ENCODE measurements at places on chromosomes 12 and 14. TPM values are rescaled to one million over a fixed set of nuclear protein-coding genes. Genes with fewer than 3 reads are reported as not detected.
A peak's percentile ranks its signal among the peaks of the same experiment; 100 is the strongest.

DNA sequence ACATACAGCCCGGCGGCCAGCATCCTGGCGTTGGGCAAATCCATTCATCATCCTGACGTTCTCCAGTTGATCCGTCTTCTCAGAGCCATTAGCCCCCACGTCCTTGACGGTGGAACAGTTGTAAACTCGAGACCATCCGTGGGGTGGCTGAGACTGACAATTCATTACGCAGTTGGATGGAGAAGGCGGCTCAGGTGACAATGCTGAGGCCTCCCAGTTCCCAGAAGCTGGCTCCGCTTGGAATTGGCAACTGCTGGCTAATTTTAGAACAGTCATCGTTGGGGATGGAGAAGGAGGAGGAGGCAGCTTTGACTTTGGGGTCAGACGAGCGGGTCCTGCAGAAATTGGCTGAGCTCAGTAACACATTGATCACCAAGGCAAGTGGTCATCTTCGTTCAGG, 186.5 kb downstream of the PHETA1 start:
- H3K36me3 ChIP-seq, result no peaks in the 10 kb centered on the region
- no peak overlapping the region for H3K4me3 ChIP-seq
- H3K27ac ChIP-seq, result no peak overlapping the region
- H3K27me3 ChIP-seq, result no peaks in the 10 kb centered on the region
- H3K4me1 ChIP-seq, result no peaks in the 10 kb centered on the region
- no peak for DNase-seq

DNA sequence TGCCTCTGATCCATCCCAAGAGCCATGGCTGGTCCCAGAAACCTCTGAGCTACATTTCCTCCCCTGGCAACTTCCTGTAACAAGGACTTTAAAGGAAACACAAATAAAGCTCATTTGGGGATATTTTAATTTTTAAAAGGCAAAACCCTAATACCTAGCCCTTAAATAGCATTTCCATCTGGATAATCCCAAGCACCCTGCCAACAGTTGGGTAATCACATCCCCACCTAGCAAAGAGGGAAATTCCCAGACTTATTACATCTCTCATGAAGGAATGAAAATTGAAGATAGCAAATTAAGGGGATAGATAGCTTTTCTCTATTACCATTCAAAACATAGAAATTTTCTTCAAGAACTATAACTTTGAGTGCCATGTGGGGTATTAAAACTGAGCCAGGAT, 213.7 kb upstream of the BMP4 start:
- H3K27ac ChIP-seq, result no peak overlapping the region
- H3K27me3 ChIP-seq, result no peaks in the 10 kb centered on the region
- peaks cover 3% of the 10 kb centered on the region for H3K4me1 ChIP-seq
- H3K36me3 ChIP-seq, result no peaks in the 10 kb centered on the region
- no peak overlapping the region for H3K4me3 ChIP-seq

DNA sequence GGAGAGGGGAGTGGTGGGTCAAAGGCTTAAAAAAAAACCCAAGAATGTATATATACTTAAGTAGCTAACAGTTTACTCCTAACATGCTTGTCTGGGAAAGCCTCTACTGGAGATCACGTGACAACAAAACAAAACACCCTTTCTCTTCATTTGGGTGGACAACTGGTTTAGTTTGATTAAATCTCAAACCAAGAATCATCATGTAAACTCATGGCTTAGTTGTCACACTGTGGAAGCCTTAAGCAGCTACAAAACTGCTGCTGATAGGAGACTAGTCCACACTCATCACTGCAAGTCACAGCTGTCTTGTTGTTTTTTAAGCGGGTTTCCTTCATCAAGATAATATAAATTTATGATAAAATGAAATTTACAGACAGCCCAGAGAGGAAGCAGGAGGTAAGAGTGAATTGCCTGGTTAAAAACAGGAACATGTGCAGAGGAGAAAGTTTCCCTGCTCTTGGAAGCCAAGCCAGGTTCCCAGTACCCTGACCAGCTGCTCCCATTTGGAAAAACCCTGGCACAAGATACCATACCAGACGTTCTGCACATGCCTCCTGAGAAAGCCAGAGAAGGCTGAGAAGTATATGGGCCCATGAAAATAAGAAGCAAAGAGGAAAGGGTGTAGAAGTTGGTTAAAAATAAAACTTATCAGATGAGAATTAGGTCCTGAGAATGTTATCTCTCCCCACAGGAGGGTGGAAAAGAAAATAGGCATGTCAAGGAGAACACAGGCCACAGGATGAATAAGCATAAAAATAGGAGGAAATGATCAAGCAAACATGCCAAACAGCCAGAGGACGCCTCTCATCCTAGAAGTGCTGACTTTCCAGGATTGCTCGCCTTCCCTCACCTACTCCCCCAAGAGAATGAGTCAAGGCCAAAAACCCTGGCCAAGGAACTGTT, 34.0 kb downstream of the EGLN3 start:
- peak overlapping the region; percentile 42 for H3K27ac ChIP-seq
- no peak for DNase-seq
- H3K27me3 ChIP-seq, result no peaks in the 10 kb centered on the region
- H3K36me3 ChIP-seq, result no peaks in the 10 kb centered on the region
- H3K4me1 ChIP-seq, result peaks cover 5% of the 10 kb centered on the region
- no peak overlapping the region for H3K4me3 ChIP-seq

DNA sequence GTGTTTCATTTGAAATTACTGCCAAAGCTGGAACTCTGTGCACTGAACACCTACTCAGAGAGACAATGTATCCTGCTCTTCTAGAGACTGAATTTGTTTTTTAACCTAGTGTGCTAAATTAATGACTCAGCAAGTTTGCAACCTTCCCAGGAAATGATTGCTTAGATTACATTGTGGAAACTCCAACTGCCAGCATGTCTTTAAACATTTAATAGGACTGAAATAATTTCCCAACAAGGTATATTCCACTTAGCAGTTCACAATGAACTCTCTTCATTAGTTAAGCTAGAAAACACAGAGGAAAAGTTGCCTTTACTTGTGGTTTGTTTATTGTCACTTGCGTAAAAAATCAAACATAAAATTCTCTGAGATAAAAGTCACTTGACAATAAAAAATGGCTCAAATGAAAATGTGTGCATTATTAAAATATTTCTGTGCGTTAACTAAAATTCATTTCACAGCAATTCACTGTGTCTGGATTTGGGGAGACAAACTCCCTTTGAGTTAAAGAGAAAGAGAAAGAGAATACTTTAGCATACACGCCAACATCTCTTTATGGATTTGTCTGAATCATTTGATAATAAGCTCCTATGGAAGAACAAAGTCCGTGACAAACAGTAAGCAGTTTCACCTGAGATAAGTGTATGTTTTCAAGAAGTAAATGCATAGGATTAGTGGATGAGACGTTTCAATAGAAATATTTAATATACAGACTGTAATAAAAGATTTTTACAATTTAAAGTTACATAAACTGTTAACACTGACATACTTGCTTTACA, 284.0 kb downstream of the PRKD1 start:
- H3K4me3 ChIP-seq, result no peak overlapping the region
- no peaks in the 10 kb centered on the region for H3K36me3 ChIP-seq
- H3K27ac ChIP-seq, result no peak overlapping the region
- H3K27me3 ChIP-seq, result no peaks in the 10 kb centered on the region

- H3K36me3 ChIP-seq, result peaks cover 19% of the 10 kb centered on the region
- DNase-seq, result no peak
- H3K27me3 ChIP-seq, result no peaks in the 10 kb centered on the region
These were observed 18.4 kb downstream of the HDAC7 start for GRCh38 chr12:47801170-47801903.

The VRTN gene
- 0.10 TPM for total RNA-seq

- H3K4me3 ChIP-seq, result no peak overlapping the region
- no peak for DNase-seq
- H3K27ac ChIP-seq, result no peak overlapping the region
- no peaks in the 10 kb centered on the region for H3K36me3 ChIP-seq
These were observed 124.7 kb downstream of the EPS8 start for GRCh38 chr12:15664491-15664890.

GRCh38 chr12:64825143-64826021, 935 bp downstream of the TBC1D30 start:
- peaks cover 16% of the 10 kb centered on the region for H3K27me3 ChIP-seq
- H3K4me1 ChIP-seq, result peaks cover 27% of the 10 kb centered on the region
- no peaks in the 10 kb centered on the region for H3K36me3 ChIP-seq
- H3K27ac ChIP-seq, result no peak overlapping the region
- DNase-seq, result peak; percentile 75

DNA sequence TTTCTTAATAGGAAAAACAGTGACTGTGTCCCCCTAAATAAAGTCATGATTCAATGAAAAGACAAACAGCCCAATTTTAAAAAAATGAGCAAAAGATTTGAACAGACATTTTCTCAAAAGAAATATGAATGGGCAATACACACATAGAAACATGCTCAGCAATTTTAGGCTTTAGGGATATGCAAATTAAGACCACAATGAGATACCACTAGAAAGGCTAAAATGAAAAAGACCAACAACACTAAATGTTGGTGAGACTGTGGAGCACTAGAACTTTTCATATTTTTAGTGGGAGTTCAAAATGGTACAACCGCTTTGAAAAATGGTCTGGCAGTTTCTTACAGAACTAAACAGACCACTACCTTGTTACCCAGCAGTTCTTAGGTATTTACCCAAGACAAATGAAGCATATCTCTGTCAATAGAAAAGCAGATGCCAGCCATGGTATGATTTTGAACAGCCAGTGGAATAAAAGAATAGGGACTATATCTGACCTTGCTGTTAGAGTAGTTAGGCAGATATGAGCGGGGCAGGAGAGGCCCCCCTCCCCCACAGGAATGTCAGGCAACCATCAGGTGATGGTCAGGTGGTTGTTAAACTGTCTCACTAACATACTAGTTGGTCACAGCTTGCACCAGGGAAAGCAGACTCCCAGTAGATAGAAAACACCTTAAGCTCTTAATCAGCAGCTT, 108.8 kb downstream of the PRKCH start:
- H3K27me3 ChIP-seq, result no peaks in the 10 kb centered on the region
- no peaks in the 10 kb centered on the region for H3K36me3 ChIP-seq
- H3K4me1 ChIP-seq, result peaks cover 24% of the 10 kb centered on the region
- no peak for DNase-seq
- H3K4me3 ChIP-seq, result no peak overlapping the region

- no peaks in the 10 kb centered on the region for H3K27me3 ChIP-seq
- H3K4me1 ChIP-seq, result no peaks in the 10 kb centered on the region
- H3K36me3 ChIP-seq, result peaks cover 12% of the 10 kb centered on the region
- DNase-seq, result no peak
- no peak overlapping the region for H3K4me3 ChIP-seq
- H3K27ac ChIP-seq, result no peak overlapping the region
These were observed 75.2 kb upstream of the DNM1L start for GRCh38 chr12:32603858-32604257.

DNA sequence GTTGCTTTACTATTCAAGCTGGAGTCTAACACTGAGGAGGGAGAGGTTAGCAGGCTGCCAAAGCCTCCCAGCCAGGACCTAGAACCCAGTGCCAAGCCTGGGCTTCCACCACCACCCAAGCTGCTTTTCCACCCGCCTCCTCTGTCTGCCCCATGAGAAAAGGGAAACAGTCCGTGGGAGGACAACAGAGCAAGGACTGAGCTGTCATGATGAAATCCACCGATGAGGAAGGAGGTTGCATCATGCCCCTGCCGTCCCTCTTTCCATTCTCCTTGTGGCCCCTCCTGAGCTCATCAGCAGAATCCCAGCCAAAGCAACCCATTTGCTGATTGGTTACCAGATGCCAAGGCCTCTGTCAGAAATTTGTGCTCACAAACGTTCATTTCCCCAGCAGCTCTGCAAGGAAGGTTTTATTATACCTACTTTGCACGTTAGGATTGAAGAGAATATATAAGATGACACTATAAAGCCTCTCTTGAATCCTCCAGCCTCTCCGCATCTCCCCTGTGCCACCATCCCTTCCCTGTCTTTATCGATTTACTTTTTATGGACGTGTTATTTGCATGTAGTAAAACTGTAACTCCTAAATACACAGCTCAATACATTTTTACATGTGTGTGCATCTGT, 6.3 kb upstream of the SERPINA1 start:
- no peak overlapping the region for H3K4me3 ChIP-seq
- H3K27me3 ChIP-seq, result no peaks in the 10 kb centered on the region
- peaks cover 61% of the 10 kb centered on the region for H3K4me1 ChIP-seq
- peak; percentile 83 for DNase-seq

The LIN7A gene
- total RNA-seq, result 12.8 TPM

DNA sequence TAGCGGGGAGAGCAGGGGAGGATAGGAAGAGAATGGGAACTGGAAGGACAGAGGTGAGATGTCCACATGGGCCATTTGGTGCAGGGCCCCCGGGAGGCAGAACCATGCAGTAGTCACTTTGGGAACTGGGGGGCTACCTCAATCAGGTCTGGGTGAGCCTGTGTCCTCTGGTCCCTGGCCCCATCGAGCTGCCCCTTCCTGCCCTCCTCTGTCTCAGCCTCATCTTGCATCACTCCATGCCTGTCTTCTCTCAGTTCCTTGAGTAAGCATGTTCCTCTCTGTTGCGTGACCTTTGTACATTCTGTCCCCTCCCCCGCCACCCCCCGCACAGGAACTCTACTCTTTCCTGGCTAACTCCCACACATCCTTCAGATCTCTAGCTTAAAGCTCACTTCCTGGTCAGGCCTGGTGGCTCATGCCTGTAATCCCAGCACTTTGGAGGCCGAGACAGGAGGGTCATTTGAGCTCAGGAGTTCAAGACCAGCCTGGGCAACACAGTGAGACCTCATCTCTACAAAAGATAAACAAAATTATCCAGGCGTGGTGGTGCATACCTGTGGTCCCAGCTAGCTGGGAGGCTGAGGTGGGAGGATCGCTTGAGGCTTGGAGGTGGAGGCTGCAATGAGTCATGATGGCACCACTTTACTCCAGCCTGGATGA, 23.2 kb downstream of the FOS start:
- DNase-seq, result no peak
- H3K4me1 ChIP-seq, result peaks cover 28% of the 10 kb centered on the region
- no peaks in the 10 kb centered on the region for H3K27me3 ChIP-seq
- H3K36me3 ChIP-seq, result no peaks in the 10 kb centered on the region

DNA sequence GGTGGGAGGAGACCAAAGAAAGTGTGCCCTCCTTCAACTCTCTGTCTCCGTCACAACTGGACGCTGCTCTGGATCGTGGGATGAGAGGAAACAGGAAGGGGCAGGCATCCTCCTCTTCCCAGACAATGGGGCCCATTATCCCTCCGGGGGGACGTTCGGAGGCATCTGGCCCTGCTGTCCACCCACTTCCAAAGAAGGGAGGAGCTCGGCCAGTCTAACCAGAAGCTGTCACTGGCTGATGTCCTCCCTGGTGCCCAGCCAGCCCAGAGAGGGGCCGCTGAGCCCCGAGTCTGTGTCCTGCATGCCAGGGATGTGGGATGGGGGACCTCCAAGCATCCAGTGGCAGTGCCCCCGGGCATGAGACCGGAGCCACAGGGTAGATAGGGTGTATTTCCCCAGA, 39.8 kb upstream of the MEG3 start:
- no peaks in the 10 kb centered on the region for H3K27me3 ChIP-seq
- DNase-seq, result no peak
- no peak overlapping the region for H3K4me3 ChIP-seq
- H3K4me1 ChIP-seq, result no peaks in the 10 kb centered on the region
- no peak overlapping the region for H3K27ac ChIP-seq
- no peaks in the 10 kb centered on the region for H3K36me3 ChIP-seq

DNA sequence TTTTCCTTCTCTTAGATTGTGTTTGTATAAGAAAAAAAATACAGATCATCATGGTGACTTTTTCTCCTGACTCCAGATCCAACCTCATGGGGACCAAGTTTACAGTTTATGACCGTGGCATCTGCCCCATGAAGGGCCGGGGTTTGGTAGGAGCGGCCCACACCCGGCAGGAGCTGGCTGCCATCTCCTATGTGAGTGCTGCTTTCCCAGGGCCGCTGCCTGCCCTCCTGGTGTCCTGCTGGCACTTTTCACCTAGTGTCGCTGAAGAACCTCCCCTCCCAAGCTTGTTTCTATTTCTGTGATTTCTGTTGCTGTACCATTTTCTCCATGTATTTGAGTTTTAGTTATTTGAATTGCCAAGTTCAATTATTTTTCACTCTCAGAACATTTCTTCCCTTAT, 24.8 kb upstream of the TEAD4 start:
- H3K27ac ChIP-seq, result no peak overlapping the region
- H3K36me3 ChIP-seq, result peaks cover 27% of the 10 kb centered on the region
- no peaks in the 10 kb centered on the region for H3K27me3 ChIP-seq
- H3K4me3 ChIP-seq, result no peak overlapping the region
- no peaks in the 10 kb centered on the region for H3K4me1 ChIP-seq
- DNase-seq, result no peak

Measured in upper lobe of left lung (tissue), 6 donors.